Hepatic stellate cell (primary cell): ENCODE measurements at places on chromosomes 2 and 18.
A peak's percentile ranks its signal among the peaks of the same experiment; 100 is the strongest.

GRCh38 chr18:35049111-35050027 is 8.2 kb downstream of the MAPRE2 start:
- DNase-seq = no peak

DNA sequence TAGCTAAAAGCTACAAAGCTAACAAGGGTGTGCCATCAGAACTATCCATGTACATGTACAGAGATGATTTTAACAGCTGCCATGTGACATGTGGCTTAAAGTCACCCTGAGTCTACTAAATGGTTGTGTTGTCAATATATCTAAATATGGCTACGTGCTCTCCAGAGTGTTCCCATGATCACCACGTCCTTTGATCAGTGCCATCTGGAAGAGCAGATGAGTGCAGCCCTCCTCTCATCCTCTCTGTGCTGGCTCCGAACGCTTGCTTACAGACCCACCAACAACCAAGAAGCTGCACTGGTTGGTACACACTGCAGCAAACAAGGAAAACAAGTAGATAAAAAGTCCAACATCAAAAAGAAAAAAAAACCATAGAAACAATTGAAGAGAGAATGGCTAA is 88.6 kb upstream of the NARS1 start:
- no peak for DNase-seq

DNA sequence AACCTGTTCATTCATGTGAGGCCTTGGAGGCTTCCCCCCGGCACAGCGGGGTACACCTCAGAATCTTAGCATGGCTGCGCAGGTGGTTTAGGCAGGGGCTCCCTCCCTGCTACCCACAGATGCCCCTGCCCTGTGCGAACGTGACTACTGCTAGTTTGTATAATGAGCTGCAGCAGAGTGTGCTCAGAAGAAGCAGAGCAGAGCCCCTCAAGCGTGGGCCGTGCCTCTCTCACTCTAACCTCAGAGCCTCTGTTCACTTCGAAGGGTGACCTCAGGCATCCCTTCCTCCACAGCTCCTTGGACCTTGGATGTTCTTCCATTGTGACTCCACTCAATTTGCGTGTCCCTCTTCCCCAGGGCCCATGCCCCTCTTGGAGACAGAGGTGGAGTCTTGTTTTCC is 161.6 kb downstream of the CTIF start:
- DNase-seq = no peak

GRCh38 chr2:217669831-217670230 is 333.0 kb downstream of the TNS1 start:
- DNase-seq = no peak

- DNase-seq = no peak
These were observed 122.8 kb upstream of the COL5A2 start for GRCh38 chr2:189302274-189302948.

DNA sequence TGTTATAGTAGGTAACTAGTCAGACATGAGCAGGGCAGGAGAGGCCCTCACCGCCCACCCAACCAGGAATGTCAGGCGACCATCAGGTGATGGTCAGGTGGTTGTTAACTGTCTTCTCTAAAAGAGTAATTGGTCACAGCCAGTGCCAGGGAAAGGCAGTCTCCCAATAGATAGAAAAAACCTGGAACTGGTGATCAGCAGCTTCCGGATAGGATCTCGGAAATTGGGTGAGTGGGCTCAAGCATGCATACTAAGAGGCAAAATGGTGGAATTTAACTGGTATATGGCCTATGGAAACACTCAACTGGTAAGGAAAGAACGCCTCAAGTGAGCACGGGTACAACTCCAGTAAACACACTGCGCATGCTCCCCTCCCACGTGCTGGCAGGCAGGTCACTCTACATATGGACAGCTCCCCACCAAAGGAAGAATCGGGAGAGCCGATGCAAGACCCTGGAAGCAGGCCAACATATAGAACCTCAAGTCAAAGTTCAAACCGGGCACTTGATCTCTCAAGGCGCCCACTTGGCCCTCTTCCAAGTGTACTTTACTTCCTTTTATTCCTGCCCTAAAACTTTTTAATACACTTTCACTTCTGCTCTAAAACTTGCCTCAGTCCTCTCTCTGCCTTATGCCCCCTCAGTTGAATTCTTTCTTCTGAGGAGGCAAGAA is 43.5 kb upstream of the TMEM131 start:
- DNase-seq = no peak

- DNase-seq = peak; percentile 27
These were observed 84.5 kb upstream of the RBBP8 start for GRCh38 chr18:22848615-22849014.

DNA sequence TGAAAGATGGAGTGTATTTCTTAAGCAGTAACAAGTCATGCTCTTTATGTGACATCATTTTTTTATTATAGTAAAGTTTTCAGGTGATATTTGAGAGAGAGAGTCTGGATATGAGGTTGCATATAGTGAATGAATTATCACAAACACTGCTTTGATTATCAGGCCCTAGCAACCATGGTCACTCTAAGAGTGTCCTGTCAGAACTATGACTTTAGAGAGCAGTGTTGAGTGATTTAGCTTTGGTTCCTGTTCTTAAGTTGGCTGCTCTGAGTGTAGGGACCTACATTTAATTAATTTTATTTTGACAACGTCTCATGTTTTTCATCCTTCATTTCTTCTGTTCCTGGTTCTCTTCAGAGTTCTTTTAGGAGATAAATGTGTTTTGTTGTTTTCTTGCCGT is 275.5 kb downstream of the KCNJ3 start:
- no peak for DNase-seq

GRCh38 chr2:195648787-195649186 is 8.2 kb upstream of the SLC39A10 start:
- DNase-seq = no peak

- no peak for DNase-seq
These were observed 35.2 kb downstream of the ANXA4 start for GRCh38 chr2:69776886-69777785.

DNA sequence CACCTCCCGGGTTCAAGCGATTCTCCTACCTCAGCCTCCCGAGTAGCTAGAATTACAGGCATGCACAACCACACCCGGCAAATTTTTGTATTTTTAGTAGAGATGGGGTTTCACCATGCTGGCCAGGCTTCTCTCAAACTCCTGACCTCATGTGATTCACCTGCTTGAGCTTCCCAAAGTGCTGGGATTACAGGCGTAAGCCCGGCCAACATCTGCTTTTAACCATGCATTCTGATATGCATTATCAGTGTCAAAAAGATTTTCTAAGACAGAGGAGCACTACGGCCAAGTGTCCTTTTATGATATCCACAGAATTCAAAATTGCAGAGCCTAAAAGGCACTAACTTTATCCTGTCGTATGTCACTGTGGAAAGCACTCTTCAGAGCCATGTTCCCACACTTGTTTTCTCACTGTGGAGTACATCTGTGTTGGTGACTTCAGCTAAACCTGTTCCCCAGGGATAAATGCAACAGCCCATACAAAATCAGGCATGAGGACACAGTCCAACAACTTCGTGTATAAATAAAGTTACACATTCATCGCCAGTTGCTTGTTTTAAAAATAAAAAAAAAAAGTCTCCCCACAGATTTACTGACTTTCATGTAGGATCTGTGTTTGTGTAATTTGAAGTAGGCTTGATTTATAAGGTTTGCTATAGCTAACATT is 56.4 kb downstream of the STK25 start:
- no peak for DNase-seq

DNA sequence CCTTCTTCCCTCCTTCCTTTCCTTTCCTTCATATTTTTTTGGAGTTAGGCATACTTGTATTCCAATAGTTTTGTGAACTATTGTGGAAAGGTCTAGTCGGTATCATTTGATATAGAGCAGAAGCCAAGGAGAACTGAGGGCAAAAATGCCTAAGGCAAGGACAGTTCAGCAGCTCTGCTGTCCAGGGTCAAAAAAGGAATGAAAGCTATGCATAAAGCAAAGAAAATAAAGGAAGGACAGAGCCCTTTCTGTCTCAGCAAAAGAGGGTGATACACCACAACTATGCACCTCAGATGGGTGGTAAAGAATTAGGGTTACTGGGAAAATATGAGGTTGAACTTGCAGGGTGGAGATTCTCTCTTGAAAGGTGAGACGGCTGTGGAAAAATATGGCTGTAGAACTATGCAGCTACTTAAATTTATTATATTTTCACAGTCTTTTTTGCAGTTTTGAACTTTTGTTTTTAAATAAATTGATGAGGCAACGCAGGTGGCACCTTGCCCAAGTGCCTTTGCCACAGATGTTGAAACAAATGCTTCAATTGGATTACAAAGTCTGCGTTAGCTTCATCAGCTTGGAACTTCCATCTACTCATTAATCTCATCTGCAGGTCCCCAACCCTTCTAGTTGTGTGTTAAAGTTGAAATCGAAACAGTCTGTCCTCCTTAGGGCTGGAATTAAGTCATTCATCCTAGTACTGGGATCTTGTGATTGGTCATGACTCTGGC is 20.8 kb downstream of the LHCGR start:
- DNase-seq = no peak

DNA sequence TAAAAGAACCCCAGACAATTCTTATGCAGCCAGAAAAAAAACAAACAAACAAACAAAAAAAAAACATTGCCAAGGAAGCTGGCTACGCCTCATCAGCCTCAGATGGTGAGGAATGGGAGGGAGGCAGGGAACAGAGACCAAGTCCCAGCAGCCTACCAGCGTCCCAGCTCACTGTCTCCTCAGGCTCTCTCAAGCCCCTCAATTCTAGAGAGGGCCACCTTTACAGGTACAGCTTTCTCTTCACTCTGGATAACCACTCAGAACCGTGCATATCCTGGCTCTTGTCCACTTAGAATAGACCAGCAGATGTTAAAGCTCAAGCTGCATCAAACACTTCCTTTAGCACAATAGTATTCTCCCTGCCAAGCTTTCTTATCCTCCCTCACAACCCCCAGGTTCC is 263.1 kb upstream of the CHAC2 start:
- no peak for DNase-seq

GRCh38 chr18:13796515-13796914 is 27.4 kb upstream of the MC5R start:
- DNase-seq = no peak

DNA sequence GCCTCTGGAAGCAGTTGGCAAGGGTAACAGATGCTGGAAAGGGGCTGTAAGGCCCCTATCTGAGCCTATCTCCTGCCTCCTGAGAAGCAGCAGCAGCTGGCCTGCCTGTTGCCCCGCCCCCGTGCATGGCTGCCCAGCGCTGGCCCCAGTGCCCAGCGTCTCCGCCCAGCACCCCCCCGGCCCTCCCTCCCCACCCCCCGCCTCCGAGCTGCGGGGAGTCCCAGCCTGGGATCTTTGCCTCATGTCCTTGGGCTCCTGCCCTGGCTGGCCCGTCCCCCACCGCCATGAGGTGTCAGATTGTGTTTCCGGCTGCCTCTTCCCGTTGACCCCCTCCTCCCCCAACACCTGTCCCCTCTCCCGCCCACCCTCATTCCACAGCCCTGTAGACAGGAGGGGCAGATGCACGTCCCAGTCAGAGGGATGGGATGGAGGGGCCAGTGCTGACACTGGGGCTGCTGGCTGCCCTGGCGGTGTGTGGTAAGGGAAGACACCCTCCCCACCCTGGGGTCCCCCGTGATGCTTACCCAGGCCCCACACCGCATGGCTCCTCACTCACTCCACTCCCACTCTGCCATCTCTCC is at the start of gene CHRND:
Gene CHRND, plus strand, starts transcription at position 370 of the 581 bp plus-strand sequence. Its CDS starts 56 bp downstream, at position 426.
- peak; percentile 32 for DNase-seq

- DNase-seq = no peak
These were observed 89.9 kb downstream of the LYPD6 start for GRCh38 chr2:149420053-149420963.

DNA sequence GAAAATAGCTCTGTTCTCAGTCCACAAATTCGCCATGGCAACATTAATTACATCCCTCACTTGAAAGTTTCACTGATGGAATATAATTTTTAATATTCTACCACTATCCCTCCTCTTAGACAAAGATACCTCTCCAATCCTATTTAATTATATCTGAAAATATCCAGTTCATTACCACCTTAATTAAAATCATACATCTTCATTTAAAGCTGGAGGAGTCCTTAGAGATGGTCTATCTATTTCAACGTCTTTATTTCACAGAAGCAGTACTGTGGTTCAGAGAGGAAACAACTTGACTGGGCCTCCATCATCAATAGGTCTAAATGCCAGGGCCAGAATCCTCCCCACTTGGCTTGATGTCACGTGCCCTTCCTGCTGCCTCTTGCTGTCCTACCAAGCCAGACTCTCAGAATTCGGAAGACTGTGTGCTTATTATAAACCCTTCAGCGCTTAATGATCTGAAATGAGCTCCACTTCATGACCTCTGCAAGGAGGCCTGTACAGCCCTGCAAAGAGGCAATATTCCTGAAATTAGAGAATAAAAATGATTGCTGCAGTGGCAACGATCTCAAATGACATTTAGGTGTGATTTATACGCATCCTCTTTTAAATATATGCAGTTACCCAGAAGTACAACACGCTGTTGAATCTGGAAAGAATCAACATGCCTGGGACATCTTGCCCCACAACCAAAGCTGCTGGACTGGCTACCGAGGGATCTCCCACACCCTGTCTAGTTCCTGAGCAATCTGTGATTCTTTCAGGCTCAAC is 146.3 kb downstream of the TMEM163 start:
- DNase-seq = no peak

DNA sequence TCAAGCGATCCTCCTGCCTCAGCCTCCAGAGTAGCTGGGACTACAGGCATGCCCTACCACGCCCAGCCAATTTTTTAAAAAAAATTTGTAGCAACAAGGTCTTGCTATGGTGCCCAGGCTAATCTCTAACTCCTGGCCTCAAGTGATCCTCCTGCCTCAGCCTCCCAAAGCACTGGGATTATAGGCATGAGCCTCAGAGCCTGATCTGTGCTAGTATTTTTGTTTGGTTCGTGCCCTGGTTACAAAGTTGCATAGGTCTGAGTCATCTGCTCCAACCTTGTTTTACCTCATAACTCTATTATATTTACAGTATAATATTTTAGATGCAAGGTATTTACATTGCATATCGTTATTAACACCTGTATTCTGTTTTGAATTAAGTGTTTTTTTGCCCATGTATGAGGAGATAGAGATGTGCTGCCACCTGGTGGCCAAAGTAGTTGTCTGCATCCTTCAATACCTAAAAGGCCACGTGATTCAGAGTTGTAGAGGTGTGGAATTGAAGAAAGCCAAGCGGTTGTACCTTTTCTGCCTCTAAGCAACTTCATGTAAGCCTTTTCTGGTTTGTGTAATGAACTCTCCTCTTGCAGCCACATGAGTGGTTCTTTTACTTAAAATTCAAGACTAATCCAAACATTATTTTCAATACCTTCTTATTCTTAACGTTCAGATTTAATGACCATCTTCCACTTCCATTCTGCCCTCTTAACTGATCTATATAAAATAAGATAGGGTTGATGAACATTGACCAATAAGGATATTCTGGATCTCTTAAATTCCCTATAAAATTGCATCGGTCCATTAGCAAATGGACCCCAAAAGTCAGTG is 19.9 kb upstream of the CABYR start:
- peak; percentile 11 for DNase-seq

DNA sequence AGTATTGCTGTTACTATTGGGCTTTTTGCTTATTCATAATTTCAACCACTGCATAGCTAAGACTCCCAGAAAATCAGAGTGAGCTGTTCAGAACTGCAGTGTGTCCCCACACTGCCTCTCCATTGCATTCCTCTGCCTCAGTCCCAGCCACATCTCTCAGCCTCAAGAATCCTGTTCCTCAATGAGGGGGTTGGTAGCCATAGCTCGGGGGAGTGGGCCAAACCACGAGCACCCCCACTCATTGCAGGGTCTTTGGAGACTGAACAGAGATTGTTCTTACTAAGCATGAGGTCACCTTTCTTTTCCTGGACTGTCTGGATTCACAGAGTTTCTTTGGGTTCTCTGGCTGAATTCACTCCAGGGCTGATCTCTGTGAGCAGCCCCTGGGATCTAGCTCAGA is 161.1 kb downstream of the GFPT1 start:
- no peak for DNase-seq
